NCI-H226 (cell line): ENCODE measurements at places on chromosomes 7 and 10.

DNA sequence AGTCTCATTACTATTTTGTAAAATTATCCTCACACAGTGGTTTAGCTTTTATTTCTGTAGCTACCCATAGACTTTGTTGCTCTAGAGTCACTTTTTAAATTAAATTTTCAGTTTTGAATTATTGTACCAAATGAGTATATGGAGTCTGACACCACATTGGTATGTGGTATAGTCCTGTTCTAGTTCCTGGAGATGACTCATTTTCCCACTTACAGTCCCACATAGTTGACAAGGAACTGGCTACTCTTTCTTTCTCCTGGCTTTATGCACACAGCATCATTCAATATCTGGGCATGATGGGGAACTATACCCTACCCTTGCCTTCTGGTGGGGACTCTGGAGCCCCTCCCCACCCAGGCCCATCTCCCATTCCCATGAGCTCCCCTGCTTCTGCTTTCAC, 92.6 kb upstream of the RAB11FIP2 start:
- no peak for DNase-seq

DNA sequence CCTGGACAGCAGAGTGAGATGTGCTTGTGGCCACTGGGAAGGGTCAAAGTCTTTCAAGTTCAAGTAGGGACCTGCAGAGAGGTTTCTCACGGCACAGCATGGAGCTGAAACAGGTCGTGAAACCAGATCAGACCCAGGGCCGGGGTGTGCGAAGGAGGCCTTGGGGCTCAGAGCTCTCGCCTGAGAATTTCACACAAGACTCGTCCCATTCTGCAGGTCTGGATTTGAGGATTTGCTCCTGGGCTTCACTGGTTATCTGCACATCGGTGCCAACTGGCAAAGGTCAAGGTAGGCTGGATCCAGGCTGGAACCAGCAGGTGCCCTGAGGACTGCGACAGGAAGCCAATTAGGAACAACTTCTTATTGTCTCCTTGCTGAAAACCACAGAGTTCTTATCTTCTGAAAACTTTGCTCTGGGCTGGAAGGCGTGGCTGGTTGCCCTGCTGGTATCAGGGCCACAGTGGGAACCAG, 24.0 kb upstream of the GTF2I start:
- DNase-seq, result no peak

GRCh38 chr10:94485094-94485493, 60.5 kb upstream of the HELLS start:
- DNase-seq, result no peak

DNA sequence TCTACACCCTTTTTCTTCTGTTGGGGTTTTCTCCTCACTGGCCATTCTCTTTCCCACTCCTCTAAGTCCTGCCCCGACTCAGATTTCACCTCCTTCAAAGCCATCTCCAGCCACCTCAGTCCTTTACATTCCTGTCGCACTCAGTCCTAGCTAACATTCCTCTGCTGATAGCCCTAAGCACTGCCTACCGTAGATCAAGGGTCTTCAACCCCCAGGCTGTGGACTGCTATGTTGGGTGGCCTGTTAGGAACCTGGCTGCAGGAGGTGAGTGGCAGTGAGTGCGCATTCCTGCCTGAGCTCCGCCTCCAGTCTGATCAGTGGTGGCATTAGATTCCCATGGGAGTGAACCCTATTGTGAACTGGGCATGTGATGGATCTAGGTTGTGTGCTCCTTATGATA, 11.2 kb downstream of the PFKFB3 start:
- no peak for DNase-seq

GRCh38 chr7:9453521-9453920, 1020.1 kb downstream of the NXPH1 start:
- no peak for DNase-seq

DNA sequence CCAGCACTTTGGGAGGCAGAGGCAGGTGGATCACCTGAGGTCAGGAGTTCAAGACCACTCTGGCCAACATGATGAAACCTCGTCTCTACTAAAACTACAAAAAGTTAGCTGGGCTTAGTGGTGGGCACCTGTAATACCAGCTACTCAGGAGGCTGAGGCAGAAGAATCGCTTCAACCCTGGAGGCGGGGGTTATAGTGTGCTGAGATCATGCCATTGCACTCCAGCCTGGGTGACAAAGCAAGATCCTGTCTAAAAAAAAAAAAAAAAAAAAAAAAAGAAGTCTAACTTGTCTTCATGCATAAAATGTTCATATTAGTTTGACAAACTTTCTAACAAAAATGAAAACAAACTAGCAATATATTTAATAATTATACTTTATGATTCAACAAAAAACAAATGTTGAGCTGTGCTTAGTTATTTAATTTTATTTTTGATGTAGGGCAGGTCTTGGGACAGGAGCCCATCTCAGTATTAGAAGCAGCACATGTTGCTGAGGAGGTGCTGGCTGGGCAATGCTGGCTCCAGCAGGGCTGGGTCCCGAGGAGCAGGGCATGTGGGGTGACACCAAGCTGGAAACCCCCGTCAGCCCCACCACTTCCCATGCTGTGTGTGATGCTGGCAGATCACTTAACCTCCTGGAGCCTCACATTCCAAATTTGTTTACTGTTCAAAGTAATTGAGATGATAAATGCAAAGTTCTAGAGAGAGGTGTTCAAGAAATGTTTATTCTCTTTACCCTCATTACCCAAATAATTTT, 335.3 kb upstream of the KLF6 start:
- no peak for DNase-seq

DNA sequence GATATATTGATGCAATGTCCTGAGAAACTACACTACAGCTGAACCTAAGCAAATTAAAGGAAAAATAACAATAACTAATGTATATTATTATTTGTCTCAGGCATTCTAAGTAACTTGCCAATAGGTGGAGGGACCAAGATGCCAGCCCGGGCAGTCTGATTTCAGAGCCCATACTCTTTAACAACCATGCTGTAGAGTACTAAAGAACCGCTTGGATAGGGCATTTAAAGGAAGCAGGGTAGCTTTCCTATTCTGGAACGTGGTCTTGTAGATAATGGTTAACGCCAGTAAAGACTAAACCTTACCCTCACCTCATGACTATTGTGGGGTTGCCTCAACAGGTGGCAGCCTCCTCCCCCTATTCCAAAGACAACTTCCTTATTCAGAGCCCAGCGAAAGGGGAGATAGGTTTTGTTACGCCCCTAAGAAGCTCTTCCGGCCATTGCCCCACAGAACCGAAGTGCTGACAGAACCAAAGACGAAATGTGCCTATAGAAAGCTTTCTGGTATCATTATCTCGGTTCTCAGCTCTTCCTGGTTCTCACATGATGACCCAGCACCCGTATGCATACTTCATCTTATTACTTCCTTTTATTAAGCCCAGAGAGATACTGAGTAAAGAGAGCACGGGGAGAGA, 707 bp upstream of the C1GALT1 start:
- peak; percentile 45 for DNase-seq

DNA sequence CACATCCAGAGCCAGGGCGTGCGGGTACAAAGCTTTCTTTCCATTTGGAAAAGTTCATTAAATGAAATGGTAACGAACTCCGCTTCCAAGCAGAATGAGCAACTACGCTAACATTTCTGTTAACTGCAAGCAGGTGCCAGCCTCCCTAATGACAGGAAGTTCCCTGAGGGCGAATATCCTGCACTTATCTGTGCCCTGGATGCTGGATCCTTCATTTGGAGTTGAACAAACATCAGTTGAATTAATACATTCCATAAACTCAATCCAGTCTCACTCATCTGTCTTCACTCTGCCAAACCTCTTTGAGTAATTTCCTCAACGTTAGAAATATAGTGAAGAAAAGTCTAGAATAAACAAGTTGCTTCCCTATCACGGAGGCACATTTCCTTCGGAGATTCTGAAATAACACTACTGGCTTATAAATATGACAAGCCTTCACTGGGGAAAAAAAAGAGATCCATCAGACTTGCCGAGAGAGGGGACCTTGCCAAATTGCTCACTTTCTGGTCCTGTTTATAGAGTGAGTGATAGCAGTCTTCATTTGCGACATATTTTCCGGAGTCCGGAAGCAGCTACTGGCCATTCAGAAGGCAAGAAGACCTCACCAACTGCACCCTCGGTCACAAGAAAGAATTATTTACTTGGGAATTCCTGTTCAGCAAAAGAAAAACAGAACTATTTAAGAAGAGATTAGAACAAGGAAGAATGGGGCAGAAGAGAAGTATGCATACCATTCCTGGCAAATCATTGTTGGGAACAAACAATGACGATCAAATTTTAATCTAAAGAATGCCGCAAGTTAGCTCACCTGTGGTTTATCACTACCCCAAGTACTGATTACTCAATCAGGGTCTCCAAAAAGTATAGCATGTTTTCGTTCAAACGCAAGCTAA, 196.4 kb downstream of the FAM107B start:
- peak; percentile 78 for DNase-seq

- DNase-seq, result peak; percentile 74
Observed at GRCh38 chr7:140517546-140518369, 38.5 kb upstream of the MKRN1 start.

DNA sequence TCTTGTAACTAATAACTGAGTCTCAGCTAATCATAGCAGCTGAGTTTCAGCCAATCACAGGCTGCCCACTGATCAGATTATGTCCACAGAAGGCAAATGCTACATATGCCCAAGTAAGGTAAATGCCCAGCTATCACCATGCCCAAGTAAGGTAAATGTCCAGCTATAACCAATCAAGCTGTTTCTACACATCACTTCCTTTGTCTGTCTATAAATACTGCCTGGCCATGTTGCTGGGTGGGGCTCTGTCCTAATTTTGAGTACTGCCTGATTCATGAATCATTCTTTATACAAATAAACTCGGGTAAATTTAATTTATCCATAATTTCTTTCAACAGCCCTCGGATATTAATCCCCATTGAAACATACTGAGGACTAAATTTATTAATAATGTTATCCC, 312.4 kb downstream of the CACNA2D1 start:
- no peak for DNase-seq

- DNase-seq, result no peak
Observed at GRCh38 chr7:42934291-42934690, 2.1 kb downstream of the MRPL32 start.

DNA sequence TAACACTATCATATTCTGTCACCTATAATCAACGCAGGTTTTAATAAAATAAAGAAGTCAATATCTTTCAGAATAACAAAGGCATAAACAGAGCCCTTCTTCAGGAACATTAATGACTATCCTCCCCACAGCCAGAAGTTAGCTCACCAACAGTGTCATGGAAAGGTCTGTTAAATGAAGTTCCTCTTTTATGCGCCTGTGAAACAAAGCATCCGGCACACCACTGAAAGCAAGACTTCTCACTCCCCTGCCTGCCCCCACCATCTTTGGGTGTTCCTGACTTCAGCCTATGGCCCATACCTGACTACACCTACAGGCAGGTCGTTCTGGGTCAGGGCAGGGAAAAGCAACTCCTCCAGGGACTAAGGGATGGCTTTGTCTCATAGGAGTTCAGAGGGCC, 205.4 kb downstream of the FANK1 start:
- no peak for DNase-seq

DNA sequence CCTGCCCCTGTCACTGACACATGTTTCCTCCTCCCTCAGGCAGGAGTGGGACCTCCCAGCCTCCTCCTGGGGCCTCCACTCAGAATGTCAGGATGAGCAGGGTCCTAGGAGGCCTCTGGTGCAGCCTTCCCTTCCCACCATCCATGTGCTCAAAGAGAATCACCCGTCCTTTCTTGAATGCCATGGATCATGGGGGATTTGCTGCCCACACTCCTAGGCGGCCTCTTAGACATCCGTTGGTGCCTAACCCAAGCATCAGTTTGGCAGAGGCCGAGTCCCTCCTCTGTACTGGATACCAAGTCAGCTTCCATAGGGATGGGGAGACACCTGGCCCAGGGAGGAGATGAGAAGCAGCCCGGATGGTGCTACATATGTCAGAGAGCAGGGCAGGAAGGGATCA, 7.0 kb downstream of the NOS3 start:
- DNase-seq, result no peak

DNA sequence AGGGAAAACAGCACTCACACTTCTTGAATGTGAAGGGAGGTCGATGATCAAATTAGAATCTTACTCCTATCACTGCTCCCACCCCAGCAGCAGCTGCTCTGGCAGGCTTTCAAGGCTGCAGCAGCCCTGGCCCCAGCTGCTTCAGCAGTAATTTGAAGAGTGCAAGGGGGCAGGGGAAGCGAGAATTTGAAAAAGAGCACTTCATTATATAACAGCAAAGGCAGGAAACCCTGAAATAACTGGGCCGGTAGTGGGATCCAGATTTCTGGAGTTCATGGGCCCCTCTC, 44.9 kb downstream of the MYPN start:
- DNase-seq, result peak; percentile 21

- no peak for DNase-seq
Observed at GRCh38 chr7:89247207-89247606, 451.7 kb upstream of the TEX47 start.

DNA sequence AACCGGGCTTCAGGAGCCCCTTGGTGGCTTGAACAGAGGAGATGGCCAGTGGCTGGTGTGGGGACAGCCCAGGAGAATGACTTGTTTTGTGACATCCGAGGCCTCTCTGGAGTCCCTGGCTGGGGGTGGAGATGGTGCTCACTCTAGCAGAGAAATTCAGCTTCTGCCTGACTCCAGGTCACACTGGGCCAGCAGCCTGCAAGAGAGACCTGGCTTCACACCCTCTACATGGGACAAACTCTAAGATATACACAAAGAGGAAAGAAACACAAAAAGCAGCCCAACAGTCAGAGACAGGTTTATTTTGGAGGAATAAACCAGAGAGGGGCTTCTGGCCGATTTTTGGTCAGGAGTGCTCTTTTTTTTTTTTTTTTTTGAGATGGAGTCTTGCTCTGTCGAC, 132.8 kb downstream of the ELFN1 start:
- DNase-seq, result no peak

DNA sequence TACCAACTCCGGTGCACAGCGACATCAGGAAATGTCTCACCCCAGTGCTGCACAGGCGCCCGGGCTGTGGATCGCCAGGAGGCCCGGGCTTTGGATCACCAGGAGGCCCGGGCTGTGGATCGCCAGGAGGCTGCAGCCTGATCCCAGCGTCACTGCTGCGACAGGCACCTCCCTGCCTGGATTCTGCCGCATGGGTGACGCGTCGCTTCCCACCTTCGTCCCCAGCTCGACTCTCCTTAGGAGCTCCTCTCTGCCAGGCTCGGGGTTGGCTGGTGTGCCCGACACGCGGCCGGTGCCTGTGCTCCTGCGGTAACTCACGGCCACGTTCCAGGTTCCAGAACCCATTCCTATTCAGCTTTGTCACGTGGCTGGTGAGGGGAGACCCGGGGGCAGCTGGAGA, 257.5 kb downstream of the DNAJB6 start:
- DNase-seq, result no peak

DNA sequence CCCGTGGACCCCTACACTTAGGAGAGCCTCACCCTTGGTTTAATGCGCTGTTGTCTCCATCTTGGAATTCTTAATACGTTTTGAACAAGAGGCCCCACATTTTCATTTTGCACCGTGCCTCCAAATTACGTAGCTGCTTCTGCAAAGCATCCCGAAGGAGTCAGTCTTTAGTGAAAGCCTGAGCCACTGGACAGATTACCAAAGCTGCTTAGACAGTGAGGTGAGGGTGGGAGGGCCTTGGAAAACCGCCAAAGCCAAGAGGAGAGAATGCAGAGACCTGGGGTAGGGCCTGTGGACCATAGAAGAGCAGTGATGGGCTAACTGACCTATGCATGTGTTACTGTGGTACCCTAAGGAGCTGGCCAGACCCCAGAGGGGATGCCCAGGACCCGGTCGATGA, 4.2 kb upstream of the TCAF1 start:
- DNase-seq, result no peak
